Stimulated activated CD8-positive, alpha-beta memory T cell treated with anti-CD3 and anti-CD28 coated beads, Interleukin-4, amount 100 ng/mL, for 1 hour (primary cell): ENCODE measurements at places on chromosomes 2 and 18.
A peak's percentile ranks its signal among the peaks of the same experiment; 100 is the strongest.

DNA sequence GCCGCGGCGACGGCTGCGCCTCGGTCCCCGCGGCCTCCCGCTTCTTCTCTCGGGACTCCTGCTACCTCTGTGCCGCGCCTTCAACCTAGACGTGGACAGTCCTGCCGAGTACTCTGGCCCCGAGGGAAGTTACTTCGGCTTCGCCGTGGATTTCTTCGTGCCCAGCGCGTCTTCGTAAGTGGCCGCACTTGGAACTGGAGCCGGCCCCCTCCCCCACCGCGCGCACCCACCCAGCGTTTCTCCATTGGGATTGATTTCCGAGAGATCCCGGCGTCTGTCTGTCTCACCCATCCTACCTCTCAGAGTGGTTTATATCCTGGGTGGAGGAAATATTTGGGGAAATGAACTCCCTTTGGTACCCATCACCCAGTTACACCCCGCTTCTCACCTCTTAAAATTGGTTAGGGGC, 498 bp downstream of the ITGAV start:
- DNase-seq, result no peak

DNA sequence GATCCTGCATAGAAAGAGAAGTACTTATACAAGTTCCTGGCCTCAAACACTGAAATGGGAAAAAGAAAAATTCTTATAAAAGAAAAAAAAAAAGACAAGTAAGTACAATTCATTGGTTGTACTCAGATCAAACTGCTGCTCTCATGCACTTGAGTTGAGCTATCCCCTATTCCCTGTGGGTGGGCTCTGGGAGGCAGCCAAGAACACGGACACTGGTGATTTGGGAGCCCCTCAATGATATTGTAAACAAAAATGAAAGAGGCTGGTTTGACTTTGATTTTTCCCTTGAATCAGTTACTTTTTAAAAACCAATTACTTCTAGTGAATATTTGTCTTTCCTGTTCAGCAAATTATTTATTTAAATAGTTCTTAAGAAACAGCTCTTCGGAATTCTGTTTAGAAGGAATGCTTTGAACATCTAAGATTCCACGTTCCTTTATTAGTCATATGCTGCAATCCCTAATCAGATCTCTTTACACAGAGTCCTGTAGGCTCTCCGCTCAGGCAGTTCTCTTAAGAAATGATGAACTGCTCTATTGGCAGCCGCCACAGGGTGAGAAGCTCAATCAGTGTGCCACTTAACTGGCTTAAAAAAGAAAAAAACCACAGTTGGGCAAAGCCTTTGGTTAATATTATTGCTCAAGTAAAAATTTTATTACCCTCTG, 225.1 kb downstream of the TMEM182 start:
- no peak for DNase-seq

DNA sequence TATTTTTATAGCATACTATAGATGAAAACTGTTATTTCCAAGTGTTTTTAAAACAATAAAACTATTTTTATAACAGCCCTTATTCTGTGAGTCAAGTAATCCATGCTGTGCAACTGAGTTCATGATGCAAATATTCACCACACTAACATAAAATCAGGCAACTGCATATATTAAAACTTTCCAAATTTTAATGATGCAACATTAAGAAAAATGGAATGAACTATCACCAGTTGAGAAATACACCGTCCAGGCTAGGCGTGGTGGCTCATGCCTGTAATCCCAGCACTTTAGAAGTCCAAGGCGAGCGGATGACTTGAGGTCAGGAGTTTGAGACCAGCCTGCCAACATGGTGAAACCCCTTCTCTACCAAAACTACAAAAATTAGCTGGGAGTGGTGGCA, 114.5 kb downstream of the CDH2 start:
- DNase-seq, result no peak

- DNase-seq, result no peak
Measured at GRCh38 chr2:44579837-44580230, 218.1 kb downstream of the CAMKMT start.

GRCh38 chr18:59140302-59140885, 710 bp downstream of the SEC11C start:
- DNase-seq, result peak; percentile 0

GRCh38 chr2:112835536-112836162, 930 bp downstream of the IL1B start:
- DNase-seq, result no peak

- no peak for DNase-seq
Measured at GRCh38 chr2:46643493-46643892, 164.1 kb downstream of the TMEM247 start.

GRCh38 chr2:86807133-86807467, 16.4 kb upstream of the CD8A start:
- no peak for DNase-seq

GRCh38 chr2:118363604-118364003, 275.3 kb downstream of the INSIG2 start:
- no peak for DNase-seq

DNA sequence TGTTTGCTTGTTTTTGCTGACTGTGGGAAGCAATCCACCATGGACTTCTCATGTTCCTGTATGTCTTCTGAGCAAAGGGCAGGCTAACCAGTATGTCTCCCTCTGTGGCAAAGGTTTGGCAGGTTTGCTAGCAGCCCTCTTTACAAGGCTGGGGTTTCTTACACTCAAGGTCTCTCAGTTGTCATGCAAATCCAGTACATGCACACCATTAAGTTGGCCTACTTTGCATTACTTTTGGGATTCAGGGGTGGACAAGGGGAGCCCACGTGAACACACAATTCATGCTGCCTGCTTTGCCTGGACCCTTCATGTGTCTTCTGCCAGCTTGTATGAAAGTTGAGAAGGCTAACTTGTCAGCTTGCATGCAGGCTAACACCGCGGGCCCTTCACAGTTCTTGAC, 134.9 kb downstream of the LRRTM4 start:
- no peak for DNase-seq

DNA sequence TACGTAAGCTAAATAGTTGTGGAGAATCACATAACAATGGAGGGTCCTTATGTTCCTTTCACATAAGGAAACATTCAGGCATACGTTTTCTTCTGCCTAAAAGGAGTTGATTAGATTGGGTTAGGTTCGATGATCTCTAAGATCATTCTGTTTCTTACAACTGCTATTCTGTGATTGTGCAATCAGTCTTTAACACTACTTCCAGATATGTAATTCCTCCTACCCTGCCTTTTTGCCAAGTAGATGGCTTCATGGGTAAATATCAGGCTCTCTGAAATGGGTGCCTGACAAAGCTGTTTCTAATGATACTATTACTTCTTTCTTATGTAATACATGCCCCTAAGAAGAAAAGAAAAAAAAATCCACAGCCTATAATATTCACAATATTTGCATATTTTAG, 321.5 kb downstream of the XIRP2 start:
- DNase-seq, result no peak

DNA sequence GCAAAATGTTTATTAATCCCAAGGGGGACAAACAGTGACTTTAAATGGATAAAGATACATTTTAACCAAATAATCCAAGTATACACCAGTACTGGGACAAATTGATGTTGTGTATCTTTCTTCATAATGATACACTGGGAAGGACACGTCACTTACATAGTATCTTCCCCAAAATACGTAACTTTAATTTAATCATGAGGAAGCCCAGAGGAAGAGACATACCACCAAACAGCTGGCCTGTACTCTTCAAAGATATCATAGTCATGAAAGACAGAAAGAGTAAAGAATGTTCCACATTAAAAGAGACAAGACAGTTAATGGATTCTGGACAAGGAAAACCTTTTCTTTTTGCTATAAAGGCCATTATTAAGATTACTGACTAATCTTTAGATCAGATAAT, 37.1 kb downstream of the AGFG1 start:
- no peak for DNase-seq

- no peak for DNase-seq
Measured at GRCh38 chr2:69380072-69380917, 6.7 kb downstream of the GFPT1 start.

- no peak for DNase-seq
Measured at GRCh38 chr2:3142961-3143571, 234.6 kb downstream of the EIPR1 start.

GRCh38 chr18:63267975-63268721, 51.4 kb downstream of the BCL2 start:
- no peak for DNase-seq
